ENCODE measurements at places on chromosomes 5 and 9. TPM values are rescaled to one million over a fixed set of nuclear protein-coding genes. Genes with fewer than 3 reads are reported as not detected.

CDHR2 gene
- not detected for total RNA-seq

FBXO38 gene
- 23.7 TPM for total RNA-seq

IRX2 gene
- total RNA-seq, result 1.4 TPM

ZNF883 gene
- 3.7 TPM for total RNA-seq

WNT8A gene
- not detected for total RNA-seq

WWC1 gene
- total RNA-seq, result not detected

SURF2 gene
- 5.5 TPM for total RNA-seq

SLCO6A1 gene
- not detected for total RNA-seq

FAM78A gene
- total RNA-seq, result 0.29 TPM

CTSV gene
- 0.86 TPM for total RNA-seq

TNPO1 gene
- total RNA-seq, result 314 TPM

RETREG1 gene
- not detected for total RNA-seq

SLC25A46 gene
- 66.6 TPM for total RNA-seq

CYSRT1 gene
- 2.3 TPM for total RNA-seq

INSL4 gene
- total RNA-seq, result not detected

CFAP77 gene
- total RNA-seq, result not detected

Measured in myometrial cell (primary cell).